ENCODE measurements at places on chromosomes 7 and 10. TPM values are rescaled to one million over a fixed set of nuclear protein-coding genes. Genes with fewer than 3 reads are reported as not detected.

SPDYE5 gene
- not detected for total RNA-seq

GOLGA7B gene
- total RNA-seq: not detected

CEP55 gene
- total RNA-seq: 87.9 TPM

TMEM236 gene
- not detected for total RNA-seq

TMEM225B gene
- 0.20 TPM for total RNA-seq

LIPJ gene
- total RNA-seq: not detected

DNA sequence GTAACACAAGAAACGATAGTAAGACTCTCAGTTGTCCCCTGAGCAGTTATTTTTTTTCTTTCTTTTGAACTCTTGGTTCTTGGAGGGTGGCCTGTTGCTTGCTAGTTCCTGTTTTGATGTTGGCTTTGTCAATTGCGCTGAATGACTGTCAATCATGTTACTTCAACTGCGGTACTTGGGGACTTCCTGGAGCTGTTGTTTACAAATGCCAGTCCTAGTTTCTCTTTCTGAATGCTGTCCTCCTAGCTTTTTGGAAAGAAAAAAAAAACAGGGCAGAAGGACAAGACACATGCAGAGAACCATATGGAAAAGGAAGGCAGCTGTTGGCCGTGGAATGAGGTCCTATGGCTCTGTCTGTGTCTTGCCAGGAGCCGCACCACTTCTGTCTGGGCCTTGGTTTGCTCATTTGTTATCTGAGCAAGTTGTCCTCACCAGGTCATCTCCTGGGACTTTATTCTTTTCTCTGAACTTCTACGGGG lies 7.0 kb upstream of the PDCD4 start:
- peak; percentile 27 for DNase-seq

ACTL6B gene
- total RNA-seq: not detected

Measured in M059J (cell line).